ENCODE measurements at places on chromosomes 3 and 15.

DNA sequence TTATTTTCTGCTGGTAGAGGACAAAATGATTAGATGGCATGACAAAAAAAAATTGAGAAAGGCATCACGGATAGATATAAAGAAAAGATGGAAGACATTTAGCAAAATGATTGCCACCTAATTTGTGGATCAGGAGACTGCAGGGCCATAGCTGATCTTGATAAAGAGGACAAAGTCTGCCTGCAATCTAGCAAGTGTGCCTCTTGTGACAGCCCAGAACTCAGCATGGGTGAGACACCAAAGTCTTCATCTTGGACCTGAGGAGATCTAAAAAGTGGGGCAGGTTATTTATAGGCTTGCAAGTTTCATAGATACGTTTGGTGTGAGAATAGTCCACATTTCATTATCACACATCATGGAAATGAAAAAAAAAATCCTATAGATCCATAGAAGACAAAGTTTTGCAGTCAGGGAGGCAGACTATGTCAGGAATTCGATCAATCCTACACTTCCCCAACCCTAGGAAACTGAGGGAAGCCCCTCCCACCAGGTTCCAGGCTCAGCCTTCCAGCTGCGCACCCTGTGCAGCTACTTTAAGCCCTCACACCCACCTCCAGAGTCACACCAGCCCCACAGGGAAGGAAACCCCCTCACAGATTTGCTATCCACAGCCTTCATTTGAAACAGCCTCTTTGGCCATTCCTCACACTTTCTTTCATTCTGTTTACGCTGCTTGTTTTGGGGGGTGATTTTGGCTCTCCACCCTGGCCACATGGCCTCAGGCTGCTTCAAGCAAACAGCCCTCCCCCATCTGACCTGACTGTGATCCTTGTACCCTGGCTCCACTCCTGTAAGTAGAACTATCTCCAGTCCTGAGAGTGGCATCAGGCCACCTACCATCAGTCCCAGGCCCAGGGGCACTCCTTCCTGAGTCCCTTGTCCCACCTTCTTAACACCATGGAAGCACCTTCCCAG, 28.1 kb upstream of the KLHL6 start:
- peak; percentile 2 for DNase-seq

GRCh38 chr15:82044373-82045178, 1.2 kb downstream of the MEX3B start:
- DNase-seq: peak; percentile 77

DNA sequence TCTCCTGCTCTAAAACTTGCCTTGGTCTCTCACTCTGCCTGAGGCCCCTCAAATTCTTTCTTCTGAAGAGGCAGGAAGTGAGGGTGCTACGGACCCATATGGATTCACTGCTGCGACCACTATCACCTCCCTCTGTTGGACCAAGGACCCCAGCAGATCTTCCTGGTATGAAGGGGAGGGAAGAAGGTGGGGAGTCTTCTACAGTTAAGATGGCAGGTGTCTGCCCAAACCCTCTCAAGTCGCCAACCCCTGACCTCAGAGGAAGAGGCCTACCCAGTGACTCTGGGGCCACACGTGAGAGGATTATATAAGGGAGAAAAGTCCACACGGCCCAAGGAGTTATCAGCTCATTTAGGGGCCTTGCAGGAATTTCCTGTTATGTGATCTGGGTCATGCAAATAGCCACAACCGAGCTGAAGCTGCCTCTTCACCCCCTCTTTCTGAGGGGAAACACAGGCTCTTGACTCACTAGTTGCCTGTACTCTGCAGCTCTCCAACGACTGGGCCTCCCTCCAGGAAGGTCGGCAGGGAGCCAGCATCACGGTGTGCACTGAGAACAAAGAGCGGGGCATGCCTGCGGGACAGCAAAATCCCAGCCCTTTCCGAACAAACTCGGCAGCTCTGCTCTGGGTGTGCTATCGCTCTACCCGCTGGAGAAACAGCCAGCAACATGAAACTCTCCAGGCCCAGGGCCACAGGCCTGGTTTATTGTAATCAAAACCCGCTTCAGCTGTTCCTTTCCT, 116.0 kb downstream of the XXYLT1 start:
- no peak for DNase-seq

DNA sequence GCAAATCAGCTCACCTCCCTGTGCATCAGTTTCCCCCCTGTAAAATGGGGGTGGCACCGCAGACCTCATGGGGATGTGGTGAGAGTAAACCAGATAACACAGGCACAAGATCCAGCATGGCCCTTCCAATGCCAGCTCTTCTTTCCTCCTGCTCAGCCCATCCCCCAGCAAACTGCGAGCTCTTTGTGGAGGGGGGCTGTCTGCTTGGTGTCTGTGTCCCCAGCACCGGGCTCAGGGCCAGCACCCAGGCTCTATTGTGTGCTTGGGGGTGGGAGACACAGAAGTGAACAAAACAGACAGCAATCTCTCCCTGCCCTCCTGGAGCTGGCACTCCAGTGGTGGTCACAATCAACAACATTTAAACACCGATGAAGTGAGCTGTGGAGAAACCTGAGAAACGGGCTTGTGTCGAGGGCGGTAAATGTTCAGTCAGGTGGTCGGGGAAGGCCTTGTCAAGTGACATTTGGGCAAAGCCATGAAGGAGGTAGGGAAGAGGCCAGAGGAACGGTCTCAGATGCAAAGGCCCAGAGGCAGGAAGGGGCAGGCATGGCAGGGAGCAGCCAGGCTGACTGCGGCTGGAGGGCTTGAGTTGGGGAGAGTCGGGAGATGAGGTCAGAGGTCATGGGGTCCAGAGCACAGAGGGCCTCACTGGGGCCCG, 28.4 kb downstream of the GRIP2 start:
- DNase-seq: no peak

DNA sequence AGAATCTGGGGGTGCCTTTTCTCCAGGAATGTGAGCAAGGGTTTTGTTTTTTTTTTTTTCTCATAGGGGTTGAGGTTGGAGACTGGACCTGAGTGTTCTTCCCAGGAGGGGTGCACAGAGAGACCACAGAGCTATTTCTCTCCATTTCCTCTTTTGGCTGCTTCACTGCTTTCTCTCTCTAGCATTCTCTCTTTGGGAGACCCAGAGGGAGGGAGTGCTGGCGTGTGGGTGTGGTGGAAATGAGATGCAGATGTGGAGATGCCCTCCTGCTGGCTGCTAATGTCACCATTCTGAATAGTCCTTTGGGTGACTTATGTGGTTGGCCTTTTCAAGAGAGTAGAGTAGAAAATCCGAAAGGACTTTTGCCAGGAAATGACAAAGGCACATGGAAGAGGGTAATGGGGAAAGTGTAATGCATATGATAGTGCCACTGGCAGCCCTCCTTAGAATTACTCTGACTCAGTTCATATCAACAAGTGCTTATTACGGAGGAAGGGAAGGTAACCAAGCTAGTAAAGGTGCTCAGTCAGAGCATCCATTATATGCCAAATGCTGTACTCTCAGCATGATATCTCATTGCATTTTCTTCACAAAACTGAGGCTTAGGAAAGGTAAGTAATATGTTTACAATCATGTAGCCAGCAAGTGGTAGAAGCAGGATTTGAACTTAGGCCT, 1.9 kb downstream of the SYN2 start:
- no peak for DNase-seq

DNA sequence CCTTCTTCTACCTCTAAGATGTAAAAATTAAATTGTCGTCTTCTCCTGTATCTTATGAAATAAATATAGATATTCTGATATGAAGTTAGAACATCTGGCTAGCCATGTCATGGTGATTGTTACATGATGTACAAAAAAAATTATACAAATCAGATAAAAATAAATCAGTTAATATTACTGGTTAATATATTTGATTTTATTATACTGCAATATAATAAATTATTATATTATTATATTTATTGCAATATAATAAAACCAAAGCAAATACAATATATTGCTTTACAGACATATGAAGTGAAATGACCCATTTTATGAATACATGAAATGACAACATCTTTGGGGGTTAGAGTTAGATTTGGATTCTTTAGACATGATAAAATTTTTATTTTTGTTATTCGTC, 72.3 kb upstream of the NAALADL2 start:
- DNase-seq: no peak

DNA sequence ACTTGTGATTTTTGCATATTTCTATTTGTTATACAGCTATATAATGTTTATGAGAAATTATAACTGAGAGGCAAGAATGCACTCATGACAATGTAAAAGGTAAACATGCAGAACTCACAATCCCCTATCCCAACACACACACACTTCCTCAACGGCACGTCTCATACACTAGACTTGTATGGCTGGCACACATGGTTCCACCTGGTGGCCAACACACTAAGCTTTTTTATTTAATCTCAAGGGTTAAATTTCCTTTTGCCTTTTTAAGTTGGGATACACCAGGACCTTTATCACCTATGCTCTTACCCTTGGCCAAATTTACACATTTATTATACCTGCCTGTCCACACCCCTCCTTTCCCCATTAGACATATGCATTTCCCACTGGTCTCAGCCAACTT, 88.6 kb upstream of the PSMD6 start:
- no peak for DNase-seq

DNA sequence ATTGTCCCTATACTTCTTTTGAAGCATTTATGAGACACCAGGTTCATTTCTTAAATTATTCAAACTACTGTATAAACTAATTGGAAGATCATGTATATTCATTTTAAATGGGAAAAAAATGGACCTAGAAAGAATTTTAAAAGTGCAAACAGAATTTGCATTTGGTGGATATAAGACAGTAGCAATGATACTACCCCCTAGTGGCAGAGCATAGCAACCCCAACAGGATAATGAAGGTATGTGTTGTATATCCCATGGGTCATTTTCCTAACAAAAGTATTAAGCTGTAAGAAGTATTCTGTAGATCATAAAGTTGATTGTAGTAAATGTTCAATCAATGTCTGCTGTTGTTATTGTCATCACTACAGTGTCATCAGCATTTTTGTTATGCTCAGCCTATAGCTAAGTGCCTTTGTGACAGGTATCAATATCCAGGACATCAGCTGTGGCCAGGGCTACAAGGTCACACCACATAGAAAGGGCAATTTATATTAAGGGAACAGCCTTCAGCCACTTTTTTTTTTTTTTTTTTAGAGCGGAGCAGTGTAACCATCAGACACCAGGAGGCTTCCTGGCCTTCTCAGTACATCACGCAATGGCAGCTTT, 175.8 kb downstream of the FOXB1 start:
- DNase-seq: peak; percentile 62

- DNase-seq: peak; percentile 11
Observed at GRCh38 chr3:62795978-62796657, 79.1 kb downstream of the CADPS start.

DNA sequence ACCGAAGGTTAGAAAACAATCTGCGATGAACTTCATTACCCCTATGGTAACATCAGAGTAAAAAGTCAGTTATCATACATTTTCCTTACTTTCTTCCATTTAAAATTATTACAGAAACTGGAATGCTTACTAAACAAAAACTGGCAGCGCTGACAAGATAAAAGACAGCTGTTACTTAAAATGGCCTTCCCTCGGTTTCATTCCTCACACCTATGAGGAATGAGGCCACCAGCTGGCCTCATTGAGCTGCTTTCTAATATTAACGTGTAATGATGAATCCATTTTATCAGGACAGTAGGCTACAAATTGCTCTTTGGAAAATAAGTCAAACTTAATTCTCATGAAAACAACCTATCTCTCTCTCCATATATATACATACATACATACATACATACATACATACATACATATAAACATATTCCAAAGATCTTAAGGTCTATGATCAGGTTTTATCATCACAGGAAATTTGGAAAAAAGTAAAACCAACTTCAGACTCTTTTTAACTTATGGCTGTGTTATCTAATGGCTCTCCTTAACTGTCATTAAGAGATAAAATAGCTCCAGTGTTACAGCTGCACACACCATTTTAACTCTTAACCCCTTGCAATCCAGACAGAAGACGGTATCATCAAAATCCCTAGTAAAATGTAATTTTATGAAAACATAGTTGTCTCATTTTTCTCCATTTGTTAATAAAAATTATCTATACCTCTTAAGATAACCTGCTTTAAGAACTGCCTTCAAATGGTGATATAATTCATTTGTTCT, 5.2 kb downstream of the CCNL1 start:
- no peak for DNase-seq

GRCh38 chr3:37041546-37042195, 48.4 kb downstream of the MLH1 start:
- no peak for DNase-seq

DNA sequence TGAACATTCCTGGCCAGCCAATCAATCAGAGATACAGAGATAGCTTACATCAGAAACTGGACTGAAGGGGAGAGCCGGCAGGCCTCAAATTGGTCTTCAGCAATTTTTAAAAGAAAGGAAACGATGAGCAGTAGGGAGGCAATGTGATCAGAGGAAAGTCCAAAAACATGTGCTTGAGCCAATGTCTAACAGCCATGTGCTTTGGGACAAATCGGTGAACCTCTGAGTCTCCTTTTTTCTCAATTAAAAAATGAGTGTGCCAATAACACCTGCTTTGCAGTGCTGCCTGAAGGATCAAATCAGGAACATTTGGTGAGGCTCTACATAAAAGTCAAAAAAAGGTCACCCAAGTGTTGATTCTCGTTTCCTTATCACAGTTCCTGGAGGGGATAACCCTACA, 7.4 kb upstream of the EIF4E3 start:
- DNase-seq: no peak

DNA sequence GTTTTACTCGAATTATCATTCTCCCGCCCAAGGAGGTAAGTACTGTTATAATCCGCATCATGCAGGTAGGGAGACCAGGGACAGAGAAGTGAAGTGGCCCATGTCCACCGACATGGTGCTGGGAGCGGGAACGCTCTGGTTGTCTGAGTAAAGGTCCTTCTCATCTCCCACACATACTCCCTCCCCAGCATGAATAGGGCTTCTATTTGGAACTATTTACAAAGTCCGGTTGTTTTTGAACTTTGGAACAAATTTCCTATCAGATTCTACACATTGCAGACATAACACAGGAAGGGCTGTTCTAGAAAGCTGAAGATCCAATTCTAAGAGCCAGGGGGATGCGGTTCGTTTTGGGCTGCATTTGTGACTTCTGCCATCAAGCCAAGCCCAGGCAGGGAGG, 94.8 kb upstream of the TLE3 start:
- DNase-seq: no peak

GRCh38 chr3:115071601-115072000, 75.5 kb downstream of the ZBTB20 start:
- DNase-seq: no peak

DNA sequence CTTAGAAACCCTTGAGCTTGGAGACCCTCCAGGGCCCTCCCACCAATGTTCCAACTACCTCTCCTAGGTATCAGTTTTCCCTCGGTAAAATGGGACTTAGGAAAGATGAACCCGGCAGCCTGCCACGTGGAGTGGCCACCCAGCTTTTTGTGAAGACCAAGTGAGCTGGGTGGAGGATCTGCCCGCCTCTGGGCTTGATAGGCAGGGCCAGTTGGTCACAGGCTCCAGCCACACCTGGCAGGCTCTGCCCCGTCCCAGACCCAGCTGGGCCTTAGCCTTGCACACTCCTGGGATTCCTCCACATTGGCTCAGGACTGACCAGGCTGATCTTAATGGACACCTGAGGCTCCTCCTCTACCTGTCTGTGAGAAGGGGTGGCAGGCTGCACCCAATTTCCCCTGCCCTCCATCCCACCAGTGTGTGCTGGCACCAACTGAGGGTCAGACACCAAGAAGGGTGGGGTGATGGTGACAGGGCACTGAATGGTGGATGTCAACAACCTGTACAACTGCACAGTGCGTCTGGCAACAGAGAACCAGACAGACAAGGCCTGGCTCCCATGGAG, 761 bp upstream of the GRIP2 start:
- no peak for DNase-seq
